ENCODE measurements at places on chromosomes 2 and 18.

- DNase-seq, result no peak
These were observed 21.2 kb upstream of the IL1A start for GRCh38 chr2:112805542-112805941.

DNA sequence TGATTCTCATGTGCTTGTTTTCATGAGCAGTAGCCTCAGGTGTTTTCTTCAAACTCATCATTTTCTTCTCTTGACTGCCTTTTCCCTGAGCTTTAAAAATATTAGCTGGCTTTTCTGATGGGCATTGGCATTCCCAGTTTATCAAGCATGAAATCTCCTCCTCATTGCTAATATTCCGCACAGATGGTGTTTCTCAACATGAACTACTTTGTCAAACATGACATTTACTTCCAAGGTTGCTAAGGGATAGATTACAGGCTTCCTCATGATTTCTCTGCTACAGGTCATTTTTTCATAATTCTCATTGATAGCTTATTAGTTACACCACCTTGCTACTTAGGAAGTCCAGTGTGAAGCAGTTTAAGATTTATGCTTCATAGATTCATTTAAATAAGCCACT, 1116.9 kb upstream of the CNTNAP5 start:
- DNase-seq, result no peak

DNA sequence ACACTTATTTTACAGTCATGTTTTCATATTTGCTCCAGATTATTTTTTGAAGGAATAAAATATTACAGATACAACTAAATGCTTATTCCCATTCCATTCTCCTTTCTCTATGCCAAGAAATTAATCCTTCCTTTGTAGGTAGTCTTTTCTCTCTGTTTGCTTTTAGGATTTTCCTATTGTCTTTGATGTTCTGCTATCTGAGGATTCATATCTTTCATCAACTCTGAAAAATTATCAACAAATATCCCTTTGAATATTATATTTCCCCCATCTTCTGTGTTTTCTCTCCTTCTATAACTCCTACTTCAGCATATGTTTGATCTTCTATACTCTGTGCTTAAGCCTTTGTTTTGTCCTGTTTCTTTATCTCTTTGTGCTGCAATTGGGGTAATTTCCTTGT, 260.4 kb upstream of the RBMS1 start:
- no peak for DNase-seq

- no peak for DNase-seq
These were observed 170.7 kb downstream of the ADCYAP1 start for GRCh38 chr18:1075322-1075721.
